ENCODE measurements at places on chromosomes 3 and 15.

- DNase-seq, result no peak
Measured at GRCh38 chr15:91634179-91634578, 219.3 kb upstream of the SLCO3A1 start.

DNA sequence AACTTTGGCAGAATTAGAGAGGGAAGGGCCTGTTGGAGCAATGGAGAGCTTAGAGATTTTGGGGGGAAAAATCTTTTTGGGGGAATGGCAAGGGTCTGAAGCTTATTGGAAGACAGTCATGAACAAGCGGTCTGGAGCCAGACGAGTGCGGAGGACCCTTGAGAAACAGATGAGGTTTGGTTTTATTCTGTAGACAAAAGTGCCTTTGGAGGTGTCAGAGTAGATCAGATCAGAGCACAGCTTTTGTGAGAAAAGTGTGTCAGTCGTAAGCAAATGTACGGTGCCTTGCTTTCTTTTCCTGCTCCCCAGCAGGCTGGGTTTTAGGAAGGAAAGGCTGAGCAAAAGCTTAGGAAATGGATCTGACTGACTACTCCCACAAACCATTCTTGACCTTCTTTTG lies 236.8 kb upstream of the TPRG1 start:
- DNase-seq, result no peak

DNA sequence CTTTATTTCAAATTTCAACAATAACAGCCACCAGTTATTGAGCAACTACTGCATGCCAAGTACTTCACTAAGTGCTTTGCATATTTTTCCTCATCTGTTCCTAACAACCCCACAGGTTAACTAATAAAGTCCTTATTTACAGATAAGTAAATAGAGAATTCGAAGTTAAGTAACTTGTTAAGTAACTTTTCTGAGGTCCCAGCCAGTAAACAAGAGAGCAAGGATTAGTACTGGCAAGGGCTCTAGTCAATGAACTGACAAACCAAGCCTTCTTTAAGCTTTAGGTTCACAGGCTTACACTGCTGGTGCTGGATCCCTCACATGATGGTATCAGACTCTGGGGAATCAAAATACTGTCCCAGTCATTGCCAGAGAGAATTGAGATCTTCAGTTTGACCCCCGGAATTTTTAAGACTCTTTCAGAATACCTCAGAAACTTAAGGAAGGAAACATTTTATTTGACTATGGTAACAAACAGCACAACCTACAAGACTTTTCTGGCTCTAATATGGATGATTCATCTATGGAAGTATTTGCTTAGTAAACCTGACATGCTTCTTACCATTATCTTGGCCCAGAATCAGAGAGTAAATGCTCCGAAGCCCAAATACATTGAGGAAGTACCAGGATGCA lies 16.5 kb downstream of the EMC3 start:
- no peak for DNase-seq

DNA sequence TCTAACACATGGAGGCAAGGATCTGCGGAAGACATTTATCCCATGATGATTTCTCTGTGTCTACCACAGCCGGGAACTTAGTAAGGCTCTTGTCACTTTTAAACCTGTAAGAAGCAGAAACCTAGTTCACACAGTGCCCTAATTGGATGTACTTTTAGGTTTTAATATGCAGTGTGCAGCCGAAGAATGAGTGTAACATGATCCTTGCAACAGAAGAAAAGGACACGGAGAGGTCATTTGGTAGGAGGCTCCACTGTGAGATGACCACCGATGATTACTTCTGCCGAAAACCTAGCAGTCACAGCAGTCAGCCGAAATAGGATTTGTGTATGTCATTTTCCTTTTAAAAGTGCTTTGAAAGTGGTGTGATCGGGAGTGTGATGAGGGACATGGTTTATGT lies 6.8 kb downstream of the CACNA1D start:
- DNase-seq, result no peak

GRCh38 chr3:67075295-67075694 lies 77.2 kb downstream of the KBTBD8 start:
- DNase-seq, result no peak

GRCh38 chr3:17054982-17055343 lies 170.2 kb downstream of the PLCL2 start:
- no peak for DNase-seq

DNA sequence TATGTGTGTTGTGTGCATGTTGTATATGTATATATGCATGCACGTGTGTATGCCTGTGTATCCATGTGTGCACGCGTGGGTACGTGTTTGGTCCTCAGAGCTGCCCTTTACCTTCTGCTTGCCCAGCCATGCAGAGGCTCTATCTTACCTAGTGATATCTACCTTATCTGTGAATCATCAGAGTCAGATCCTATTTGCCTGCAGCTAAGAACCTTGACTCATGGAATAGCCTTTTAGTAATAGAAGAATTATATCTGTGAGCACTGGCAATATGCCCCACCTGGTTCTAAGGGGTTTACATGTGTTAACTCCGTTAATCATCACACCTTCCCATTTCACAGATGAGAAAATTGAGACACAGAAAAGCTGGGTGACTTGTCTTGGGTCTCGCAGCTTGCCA lies 11.0 kb downstream of the PGPEP1L start:
- no peak for DNase-seq

GRCh38 chr3:172065967-172066762 lies 26.8 kb downstream of the FNDC3B start:
- DNase-seq, result no peak

DNA sequence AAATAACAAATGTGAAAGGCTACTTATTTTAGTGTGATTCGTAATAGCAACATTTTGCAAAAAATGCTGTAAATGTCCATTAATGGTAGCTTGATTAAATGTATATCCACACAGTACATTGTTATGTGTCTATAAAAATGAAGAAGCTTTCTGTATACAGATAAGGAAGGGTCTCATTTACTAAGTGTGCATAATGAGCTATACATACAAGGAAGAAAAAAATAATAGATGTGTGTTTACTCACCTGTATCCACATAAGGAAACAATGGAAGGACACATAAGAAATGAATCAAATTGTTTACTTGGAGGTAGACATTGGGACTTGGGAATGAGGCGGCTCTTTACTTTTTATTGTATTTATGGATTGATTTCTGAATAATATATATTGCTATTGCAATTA lies 34.9 kb downstream of the MED12L start:
- no peak for DNase-seq

DNA sequence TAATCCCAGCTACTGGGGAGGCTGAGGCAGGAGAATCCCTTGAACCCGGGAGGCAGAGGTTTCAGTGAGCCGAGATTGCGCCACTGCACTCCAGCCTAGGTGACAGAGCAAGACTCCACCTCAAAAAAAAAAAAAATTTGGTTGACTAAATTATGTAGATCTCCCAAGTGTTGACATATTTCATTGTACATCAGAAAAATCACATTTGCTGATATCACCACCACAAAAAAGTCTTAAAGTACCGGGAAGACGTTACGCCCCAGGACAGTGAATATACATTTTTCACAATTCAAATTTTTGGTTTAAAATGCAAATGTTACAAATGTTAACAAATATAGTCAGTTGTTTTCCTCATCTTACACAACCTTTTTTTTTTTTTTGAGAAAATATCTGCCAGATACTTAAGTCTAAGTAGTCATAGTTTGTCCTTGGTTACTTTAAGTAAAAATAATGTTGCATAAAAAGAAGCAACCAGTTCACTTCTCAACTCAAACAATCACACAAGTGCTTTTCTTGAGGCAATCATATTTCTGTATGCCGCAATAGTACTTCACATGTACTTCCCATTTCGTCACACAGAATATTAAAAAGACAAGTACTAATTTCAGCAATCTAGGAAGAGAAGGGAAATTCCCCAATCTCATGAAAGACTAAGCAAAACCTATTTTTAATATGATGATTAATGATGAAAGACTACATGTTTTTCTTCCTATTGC lies 41.0 kb upstream of the TCF12 start:
- DNase-seq, result no peak

DNA sequence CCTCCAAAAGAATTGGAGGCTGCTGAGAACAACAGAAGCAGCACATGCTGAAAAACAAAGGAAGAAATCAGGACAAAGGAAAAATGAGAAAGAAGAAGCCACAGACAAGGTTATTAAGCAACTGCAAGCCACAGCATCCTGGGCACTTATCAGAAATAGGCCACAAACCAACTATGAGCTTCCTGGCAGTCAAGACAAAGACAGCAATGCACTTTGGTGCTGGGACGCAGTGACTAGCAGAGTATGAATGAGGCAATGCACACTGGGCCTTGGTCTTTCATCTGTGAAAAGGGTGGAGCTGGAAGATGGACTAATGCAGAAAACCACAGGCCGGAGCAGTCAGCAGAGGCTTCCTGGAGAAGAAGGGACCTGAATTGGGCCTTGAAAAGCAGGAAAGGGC lies 56.0 kb upstream of the LINGO1 start:
- DNase-seq, result no peak

DNA sequence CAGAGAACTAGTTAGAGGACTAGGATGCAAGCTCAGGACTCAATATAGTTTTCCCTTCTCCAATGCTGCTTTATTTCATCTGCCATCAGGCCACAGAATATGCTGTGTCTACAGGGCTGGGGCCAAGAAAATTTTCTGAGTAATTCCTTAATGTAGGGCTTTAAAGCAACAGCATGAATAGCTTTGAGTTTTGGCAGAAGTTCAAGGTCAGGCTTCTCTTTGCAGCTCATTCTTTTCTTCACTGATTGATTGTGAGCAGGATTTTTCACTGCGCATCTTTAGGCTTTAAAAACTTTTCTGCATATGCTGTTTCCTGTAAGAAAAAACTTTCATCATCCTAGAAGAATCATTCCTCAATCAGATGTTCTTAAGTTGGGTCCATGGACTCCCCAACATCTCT lies 4.6 kb downstream of the TMEM108 start:
- DNase-seq, result no peak

- no peak for DNase-seq
Measured at GRCh38 chr3:196189566-196190347, 21.4 kb downstream of the ZDHHC19 start.

GRCh38 chr3:32246079-32246675 lies 7.7 kb downstream of the CMTM8 start:
- DNase-seq, result no peak

- no peak for DNase-seq
Measured at GRCh38 chr3:71072986-71073385, 510.5 kb downstream of the FOXP1 start.

DNA sequence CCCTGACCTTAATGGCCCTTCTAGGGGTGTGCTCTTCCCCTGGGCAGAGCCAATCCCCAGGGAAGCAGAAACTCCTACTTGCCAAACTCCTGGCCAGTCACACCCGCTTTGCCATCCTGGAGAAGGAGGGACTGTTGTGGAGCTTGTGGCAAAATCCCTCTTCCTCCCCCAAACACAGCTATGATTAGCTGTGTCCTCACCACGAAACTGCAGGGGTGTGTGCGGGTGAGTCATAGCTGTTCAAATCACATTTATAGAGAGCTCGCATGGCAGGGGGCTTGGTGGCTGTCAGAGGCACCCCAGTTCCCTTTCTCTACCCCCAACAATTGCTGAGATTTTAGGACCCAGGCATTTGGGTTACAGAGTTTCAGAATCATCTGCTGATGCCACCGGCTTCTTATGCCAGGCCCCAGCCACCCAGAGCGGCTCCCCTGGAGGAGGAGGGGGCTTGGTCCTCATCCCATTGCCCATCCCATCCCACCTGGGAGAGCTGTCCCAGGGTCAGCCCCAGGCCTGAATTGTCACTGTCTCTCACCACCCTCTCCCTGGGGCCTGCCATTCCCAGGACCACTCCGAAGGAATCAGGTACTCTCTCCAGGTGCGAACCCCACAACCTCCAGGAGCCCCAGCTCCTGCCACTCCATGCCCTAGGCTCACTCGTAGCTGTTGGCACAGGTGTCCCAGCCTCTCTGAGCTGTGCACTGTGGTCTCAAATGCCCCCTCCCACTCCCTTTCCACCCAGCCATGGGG lies 28.8 kb upstream of the MAGEF1 start:
- no peak for DNase-seq

DNA sequence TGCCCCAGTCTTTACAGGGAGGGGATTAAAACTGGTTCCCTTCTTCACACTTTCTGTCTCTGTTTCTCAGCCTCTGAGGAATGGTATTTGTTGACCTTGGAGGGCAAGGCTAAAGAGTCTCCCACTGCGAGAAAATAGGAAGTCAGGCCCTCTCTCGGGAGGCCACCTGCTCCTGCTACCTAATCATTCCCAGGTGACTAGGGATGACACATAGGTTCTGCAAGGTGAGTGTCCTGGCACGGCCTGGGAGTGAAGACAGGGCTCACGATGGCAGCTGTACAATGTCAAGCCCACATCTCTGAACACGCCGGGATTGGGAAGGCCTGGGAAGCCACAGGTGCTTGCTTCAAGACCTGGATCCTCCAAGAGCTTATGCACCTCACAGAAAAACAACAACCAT lies 314.2 kb downstream of the NTRK3 start:
- DNase-seq, result no peak

DNA sequence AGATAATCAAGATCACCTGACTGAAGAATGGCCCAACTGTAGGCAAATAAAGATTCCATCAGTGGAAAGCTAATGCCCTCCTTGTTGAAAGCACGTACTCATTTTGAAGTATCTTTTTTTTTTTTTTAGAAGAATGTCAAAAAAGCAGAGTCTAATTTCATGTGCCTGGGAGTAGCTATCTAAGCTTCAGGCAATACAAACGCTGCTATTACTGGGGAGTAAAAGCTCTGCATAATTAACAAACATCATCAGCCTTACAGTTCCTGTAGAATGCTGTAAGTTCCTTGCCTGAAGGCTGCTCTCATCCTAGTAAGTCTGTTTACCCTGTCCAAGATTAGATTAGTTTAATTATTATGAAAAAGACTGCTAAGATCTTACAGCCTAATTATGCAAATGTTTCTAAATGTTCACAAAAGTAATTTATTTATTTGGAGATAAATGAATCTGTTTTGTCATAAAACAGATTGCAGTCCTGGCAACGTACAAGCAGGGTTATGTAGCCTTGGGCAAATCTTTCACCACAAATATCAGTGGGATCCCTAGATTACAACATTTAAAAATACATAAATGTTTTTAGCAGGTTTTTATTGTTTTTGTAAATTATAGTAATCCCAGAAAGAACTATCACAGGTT lies 451.3 kb upstream of the AGTR1 start:
- no peak for DNase-seq

- no peak for DNase-seq
Measured at GRCh38 chr15:44194323-44195150, 534 bp downstream of the FRMD5 start.
